ENCODE measurements at places on chromosomes 13 and 19.

- no peak for DNase-seq
Measured at GRCh38 chr13:18953139-18953930, 228.3 kb downstream of the TUBA3C start.

DNA sequence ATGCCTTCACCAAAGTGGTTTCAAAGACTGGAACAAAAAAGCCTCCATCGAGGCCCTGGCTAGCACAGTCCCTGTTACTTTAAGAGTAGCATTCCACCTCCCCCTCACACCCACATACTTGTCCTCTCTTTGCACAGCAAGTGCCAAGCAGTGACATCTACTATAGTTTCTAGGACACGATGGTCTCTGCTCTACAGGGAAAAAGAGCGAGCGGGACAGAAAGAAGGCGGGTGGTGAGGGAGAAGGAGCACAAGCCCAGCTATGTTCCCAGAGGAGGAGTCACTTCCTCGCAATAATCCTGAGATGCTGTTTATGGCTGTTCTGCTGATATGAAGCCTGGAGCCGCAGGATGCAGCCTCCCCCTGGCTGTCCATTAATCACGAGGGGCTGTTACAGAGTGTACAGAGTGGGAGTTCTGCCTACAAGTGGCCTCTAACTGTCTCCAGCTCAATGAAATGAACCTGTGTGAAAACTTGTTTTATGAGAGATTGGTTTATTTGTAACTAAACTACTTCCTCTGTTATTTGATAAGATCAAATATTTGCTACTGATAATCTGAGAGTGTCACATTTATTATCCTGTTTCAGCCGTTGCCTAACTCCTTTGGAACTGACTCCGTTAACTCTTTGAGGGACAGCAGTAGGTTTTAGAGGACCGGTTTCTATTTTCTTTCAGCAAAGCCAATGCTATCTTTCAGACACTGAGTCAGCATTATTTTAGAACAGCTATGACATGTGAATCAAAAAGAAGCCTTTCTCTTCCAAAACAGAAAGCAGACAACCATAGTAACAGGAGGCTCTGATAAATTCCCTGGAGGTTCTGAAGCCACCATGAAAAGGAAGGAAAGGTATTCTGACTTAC, 208.0 kb downstream of the SPRY2 start:
- peak; percentile 80 for DNase-seq

GRCh38 chr19:54389553-54389952, 24.8 kb upstream of the LAIR1 start:
- DNase-seq, result no peak

DNA sequence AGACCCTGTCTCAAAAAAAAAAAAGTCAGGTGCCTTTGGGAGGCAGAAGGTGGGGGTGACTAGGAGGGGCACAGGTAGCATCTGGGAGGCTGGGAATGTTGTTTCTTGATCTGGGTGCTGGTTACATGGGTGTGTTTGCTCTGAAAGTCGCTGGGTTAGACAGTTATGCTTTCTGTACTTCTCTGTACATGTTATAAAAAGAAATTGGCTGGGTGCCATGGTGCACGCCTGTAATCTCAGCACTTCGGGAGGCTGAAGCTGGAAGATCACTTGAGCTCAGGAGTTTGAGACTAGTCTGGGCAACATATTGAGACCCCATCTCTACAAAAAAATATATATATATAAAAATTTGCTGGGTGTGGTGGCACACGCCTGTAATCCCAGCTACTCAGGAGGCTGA, 15.1 kb downstream of the NOSIP start:
- DNase-seq, result no peak

- no peak for DNase-seq
Measured at GRCh38 chr13:40313269-40314200, 352.9 kb downstream of the FOXO1 start.

DNA sequence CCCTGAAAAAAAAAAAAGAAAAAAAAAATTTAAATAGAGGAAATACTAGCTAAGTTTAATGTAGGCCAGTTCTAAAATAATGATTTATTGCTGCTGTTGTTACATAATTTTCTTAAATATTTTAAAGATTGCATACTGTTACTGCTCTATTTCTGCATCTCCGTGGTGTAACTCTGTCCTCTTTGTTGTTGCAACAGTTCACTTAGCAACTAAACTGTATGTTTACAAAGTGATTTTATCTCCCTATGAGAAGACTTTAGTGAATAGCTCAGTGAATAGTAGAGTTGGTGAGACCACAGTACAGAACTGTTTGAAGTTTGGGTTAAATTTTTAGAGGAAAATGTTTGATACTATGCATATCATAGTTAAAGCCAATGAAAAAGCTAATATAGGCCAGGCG, 19.4 kb downstream of the BRCA2 start:
- no peak for DNase-seq

DNA sequence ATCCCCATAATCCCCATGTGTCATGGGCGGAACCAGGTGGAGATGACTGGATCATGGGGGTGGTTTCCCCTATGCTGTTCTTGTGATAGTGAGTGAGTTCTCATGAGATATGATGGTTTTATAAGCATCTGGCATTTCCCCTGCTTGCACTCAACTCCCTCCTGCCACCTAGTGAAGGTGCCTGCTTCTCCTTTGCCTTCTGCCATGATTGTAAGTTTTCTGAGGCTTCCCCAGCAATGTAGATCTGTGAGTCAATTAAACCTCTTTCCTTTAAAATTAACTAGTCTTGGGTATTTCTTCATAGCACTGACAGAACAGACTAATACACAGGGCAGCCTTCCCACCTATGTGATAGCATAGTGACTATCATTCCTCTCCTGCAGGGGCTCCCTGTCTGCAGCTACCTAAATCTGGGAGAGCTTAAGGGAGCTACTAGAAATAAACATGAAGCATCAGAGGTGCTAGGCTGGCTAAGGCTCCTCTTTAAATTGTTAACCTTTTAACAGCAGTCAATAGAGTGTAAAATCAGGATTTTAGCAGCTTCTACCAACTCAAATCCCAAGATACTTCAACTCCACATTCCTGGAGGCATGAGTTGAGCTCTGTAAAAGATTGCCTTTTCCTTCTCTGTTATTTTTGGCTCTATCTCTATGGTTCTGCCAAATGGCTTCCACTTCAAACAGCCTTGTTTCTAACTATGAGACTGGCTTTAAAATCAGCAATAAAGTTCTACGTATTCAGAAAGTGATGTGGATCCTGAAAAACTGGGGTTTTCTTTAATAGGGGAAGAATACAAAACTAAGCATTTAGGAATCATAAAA, 112.3 kb downstream of the VWA8 start:
- DNase-seq, result no peak

DNA sequence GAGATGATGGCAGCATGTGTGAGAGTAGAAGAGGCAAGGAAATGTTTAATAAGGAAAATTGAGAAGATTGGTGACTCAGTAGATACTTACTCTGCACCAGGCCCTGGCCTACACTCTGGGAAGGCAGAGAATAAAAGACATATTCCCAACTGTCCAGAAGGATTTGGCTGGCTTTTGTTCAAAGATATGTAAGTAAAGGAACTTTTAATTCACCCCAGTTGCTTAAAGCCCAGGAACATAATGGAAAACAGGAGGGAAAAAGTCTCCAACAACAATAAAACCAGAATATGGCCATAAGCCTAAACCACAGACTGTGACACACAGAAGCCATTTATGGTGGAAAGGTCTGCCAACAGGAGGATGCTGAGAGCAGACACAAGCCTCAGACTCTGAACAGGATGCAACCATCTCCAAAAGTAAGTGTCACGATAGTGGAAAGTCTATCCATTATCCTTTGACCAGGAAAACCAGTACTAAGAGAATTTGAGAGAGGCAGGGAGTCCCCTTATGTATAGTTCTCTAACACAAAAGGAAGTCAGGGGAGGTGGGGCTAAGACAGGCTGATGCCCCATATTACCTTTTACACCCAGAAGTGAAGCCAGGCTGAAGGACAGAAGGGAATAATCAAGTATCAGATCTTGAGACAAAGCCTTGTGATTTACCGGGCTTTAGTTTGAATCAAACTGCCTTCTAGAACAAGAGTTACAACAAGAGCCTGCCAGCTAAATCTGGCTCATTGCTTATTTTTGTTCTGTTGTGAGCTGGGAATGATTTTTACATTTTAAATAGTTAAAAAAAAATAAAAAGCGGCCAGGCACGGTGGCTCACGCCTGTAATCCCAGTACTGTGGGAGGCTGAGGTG, 169.5 kb upstream of the STARD13 start:
- DNase-seq, result peak; percentile 57

- DNase-seq, result no peak
Measured at GRCh38 chr19:33310606-33311325, 8.4 kb upstream of the CEBPA start.

GRCh38 chr13:112601371-112601770, 13.4 kb upstream of the TUBGCP3 start:
- peak; percentile 51 for DNase-seq

DNA sequence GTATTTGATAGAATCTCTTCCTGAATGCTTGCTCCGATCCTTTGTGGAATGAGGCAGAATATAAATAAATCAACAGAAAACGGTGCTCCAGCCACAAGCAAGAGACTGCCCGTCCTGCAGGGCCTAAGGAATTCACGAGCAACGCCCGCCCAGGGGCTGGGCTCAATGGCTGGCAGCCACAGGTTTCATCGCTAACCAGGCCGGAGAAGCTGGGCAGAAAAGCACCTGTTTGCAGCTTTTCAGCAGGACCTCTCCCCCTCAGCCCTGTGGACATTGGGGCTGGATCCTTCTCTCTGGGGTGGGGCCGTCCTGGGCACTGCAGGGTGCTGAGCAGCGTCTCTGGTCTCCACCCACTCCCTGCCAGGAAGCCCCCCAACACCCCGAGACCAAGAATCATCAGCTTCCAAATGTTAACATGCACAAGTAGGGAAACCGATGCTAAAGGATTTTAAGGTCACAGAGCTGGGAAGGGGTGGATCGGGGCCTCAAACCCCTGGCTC, 102.5 kb downstream of the GADD45B start:
- peak; percentile 45 for DNase-seq

DNA sequence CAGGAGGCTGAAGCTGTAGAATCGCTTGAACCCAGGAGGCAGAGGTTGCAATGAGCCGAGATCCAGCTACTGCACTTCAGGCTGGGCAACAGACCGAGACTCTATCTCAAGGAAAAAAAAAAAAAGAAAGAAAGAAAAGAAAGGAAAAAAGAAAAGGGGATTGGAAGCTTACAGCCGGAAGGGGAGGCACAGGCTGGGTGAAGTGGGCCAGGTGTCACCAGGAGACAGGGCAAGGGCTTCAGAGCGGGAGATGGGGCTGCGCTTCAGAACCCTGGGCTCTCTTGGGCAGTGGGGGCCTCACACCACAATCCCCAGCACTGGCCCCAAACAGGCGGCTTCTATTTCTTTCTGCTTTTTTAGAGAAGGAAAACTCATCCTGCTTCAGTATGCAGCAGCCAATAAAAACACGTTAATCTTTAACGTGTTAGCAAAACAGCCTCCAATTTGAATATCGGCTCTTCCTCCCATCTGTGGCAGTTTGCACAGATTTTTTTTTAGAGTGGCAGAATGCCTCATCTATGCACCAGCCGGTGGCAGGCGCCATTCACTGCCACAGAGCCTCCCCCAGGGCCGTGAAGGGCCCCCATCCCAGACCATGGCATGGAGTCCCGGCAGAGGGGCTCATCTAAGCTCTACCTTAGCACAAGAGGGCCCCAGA, 46.6 kb upstream of the C19orf12 start:
- no peak for DNase-seq

GRCh38 chr19:43809762-43810696, 7.8 kb upstream of the LYPD5 start:
- peak; percentile 42 for DNase-seq

DNA sequence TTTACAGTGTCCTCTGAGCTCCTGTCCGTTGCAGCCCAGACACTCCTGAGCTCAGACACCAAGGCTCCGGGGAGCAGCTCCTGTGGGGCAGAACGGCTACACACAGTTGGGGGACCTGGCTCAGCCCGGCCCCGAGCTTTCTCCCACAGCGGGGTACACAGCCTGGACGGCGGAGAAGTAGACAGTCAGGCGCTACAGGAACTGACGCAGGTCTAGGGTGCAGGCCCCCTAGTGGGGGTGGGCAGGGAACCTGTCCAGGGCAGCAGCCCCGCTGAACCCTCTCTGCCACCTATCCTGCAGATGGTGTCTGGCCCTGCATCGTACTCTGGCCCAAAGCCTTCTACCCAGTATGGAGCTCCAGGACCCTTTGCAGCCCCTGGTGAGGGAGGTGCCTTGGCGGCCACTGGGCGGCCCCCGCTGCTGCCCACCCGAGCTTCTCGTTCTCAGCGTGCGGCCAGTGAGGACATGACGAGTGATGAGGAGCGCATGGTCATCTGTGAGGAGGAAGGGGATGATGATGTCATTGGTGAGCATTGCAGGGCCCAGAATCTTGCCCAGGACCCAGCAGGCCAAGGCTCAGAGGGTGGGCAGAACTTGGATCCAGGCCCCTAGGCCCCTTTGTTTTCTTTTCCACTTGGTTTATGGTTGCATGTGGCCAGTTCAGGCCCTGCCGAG, 12.9 kb upstream of the PRR19 start:
- no peak for DNase-seq

DNA sequence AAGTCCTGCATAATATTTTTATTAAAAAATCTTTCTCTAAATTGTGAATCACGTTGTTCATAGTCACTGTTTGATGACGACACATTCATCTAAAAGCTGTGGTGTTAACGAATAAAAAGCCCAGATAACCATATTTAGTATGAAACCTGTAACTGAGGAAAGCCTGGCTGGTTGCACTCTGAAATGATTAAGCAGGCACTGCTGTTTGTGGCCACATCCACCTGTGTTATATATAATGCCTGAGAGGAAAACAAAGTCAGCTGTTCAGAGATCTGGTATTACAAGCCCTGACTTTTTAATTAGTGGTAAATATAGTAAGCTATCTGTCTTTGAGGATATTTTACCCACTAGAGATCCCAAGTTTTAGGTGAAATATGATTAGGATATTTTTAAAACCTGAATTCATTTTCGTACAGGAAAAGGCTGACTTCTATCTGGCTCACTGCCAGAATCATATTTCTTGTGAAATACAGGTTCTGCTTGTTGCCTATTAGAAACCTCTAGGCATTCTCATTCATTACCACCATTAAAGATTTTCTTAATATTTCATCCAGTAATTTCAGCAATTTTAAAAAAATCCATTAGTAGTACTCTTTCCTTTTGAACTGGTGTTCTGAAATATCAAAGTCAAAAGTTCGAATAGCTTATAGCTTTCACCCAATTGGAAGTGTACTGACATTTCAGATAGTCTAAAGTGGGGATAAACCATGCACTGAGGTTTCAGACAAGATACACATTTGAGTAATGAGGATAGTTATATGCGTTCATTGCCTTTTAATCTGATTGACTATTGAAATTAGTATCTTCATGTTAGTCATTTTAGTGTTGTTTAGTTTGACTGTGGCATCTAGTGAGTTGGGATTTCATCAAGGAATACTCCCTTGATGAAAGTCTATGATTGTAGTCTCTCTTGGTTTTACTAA, 79.7 kb downstream of the LMO7 start:
- peak; percentile 17 for DNase-seq

- no peak for DNase-seq
Measured at GRCh38 chr13:40024967-40025714, 369.7 kb downstream of the COG6 start.

GRCh38 chr19:56476651-56477428, at the start of gene ZNF667:
TSS of gene ZNF667 (minus strand) at chr19:56477345. CDS start at chr19:56462370, 14,975 bp downstream.
- peak; percentile 83 for DNase-seq
